Suprapubic skin (tissue), 4 donors: ENCODE measurements at places on chromosomes 13 and 19. TPM values are rescaled to one million over a fixed set of nuclear protein-coding genes. Genes with fewer than 3 reads are reported as not detected.

- peaks cover 34% of the 10 kb centered on the region for H3K36me3 ChIP-seq
- no peak overlapping the region for H3K4me3 ChIP-seq
- H3K27me3 ChIP-seq: peaks cover 3% of the 10 kb centered on the region
Observed at GRCh38 chr19:50280074-50280473, 49.1 kb downstream of the KCNC3 start.

DNA sequence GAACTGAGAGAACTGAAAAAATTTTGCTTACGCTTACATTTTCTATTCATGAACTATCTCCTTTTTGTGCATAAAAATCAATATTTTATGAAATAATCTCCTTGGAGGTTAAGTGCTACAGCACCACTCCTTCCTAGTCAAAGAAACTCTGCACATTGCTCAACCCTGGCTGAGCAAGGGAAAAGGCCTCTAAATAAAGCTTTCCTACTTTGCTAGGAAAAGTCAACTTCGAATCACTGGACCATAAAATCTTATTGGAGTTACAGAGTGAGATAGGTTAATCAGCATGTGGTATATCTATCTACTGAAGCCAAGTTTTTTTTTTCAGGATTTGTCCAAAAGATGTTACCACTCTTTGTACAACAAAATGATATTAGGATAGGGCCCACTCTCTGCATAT, 57.5 kb upstream of the HMGB1 start:
- no peaks in the 10 kb centered on the region for H3K36me3 ChIP-seq
- H3K27ac ChIP-seq: no peak overlapping the region
- no peaks in the 10 kb centered on the region for H3K27me3 ChIP-seq
- no peak for DNase-seq
- H3K4me1 ChIP-seq: no peaks in the 10 kb centered on the region

GRCh38 chr19:15562861-15563260, 52.2 kb upstream of the CYP4F8 start:
- H3K36me3 ChIP-seq: no peaks in the 10 kb centered on the region
- H3K4me1 ChIP-seq: peaks cover 8% of the 10 kb centered on the region
- no peak overlapping the region for H3K27ac ChIP-seq
- no peak for DNase-seq
- no peak overlapping the region for H3K4me3 ChIP-seq

The FXYD1 gene
- total RNA-seq: 10.9 TPM

- no peaks in the 10 kb centered on the region for H3K36me3 ChIP-seq
- no peaks in the 10 kb centered on the region for H3K27me3 ChIP-seq
- no peaks in the 10 kb centered on the region for H3K4me1 ChIP-seq
- DNase-seq: no peak
Observed at GRCh38 chr13:39954476-39954875, 299.0 kb downstream of the COG6 start.

DNA sequence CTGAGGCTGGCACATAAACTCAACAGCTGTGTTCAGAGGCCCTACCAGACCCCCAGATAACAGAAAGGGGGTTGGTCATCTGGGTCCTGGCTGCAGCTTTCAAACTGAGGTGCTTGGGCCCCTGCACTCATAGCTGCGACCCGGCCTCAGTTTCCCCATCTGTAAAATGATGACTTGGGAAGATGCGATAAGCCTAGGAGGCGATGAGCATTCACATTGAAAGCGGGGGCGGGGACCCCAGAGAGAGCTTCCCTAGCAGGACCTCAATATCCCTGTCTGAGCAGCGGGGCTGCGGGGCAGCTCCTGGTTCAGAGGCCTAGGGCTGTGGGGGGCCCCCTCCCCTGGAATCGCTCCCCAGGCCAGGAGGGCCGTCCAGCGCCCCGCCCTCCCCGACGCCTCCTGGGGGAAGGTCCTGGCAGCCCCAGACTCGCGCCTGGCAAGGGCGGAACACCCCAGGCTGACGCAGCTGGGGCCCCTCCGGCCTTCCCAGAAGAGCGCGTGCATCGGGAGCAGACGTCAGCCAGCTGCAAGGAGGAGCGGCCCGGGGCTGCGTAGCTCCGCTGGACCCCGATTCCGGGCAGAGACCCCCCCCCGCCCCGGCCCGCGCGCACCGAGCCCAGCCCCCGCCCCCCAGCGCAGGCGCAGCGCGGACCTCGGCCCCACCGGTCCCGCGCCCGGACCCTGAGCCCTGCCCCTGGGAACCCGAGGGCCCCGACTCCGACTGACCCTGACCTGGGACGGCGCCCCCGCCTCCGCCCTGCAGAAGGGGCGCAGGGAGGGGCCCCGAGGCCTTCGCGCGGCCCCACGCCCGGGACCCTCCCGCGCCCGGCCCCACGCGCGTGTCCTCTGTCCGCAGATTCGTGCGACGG, 3.5 kb downstream of the FSTL3 start:
- peak overlapping the region; percentile 98 for H3K27ac ChIP-seq
- DNase-seq: peak; percentile 86
- no peaks in the 10 kb centered on the region for H3K36me3 ChIP-seq
- H3K4me3 ChIP-seq: peak overlapping the region; percentile 93
- peaks cover 4% of the 10 kb centered on the region for H3K27me3 ChIP-seq

GRCh38 chr13:48783181-48783630, 129.5 kb downstream of the CYSLTR2 start:
- H3K27ac ChIP-seq: no peak overlapping the region
- H3K27me3 ChIP-seq: no peaks in the 10 kb centered on the region
- DNase-seq: peak; percentile 89
- no peak overlapping the region for H3K4me3 ChIP-seq
- no peaks in the 10 kb centered on the region for H3K36me3 ChIP-seq

The ZNF625 gene
- 4.5 TPM for total RNA-seq

DNA sequence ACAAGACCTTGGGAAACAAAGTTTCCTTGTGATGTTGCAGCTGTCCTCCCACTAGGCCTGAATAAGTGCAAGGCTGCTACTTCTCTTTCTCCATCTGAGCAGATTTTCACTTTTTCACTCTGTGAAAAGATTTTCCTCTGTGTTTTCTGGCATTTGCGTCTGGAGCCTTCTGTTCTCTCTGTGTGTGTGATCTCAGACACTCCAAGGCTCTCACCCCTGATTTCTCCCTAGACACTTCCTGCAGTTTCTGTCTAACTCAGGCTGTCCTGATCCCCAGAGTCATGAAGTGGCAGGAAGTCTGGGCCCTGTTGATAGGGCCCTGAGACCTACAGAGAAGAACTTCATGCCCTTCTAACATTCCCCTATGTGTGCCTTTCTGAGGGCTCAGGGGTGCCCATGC, 37.2 kb downstream of the SIGLEC7 start:
- H3K4me3 ChIP-seq: no peak overlapping the region
- no peak overlapping the region for H3K27ac ChIP-seq
- no peaks in the 10 kb centered on the region for H3K36me3 ChIP-seq
- no peak for DNase-seq

DNA sequence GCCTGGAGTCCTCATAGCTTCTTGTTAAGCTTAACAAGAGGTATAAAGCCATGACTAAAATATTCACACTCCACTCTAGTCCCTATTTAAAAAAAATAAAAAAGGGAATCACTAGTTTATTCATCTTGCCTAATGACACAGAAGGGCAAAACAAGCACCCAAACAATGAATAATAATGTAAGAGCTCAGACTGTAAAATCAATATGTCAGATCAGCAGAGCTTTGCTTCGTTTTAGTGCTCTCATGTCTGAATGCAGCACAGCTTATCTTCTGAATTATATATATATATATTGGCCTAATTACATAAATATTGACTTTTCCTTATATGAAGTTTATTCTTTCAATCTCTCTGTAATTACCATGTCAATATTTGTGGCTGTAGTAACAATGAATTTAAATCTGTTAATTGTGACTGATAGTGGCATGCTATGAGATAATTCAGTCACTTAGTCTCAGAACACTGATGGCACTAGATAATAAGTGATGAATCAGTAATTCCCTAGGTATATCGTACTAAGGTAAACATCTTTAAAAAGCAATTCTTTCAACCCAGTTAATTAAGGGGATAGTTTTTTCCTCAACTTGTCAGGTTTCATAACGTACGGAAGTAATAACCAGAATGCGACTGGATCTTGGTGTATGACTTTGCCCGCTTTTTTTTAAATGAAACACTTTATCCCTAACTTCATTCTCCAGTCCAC, 361.9 kb upstream of the GPC6 start:
- no peaks in the 10 kb centered on the region for H3K4me1 ChIP-seq
- H3K27me3 ChIP-seq: no peaks in the 10 kb centered on the region
- H3K4me3 ChIP-seq: no peak overlapping the region
- no peak for DNase-seq
- H3K27ac ChIP-seq: no peak overlapping the region

- H3K4me1 ChIP-seq: no peaks in the 10 kb centered on the region
- H3K36me3 ChIP-seq: no peaks in the 10 kb centered on the region
- DNase-seq: no peak
- H3K27me3 ChIP-seq: no peaks in the 10 kb centered on the region
- no peak overlapping the region for H3K27ac ChIP-seq
Observed at GRCh38 chr13:99469041-99469440, 32.2 kb upstream of the TM9SF2 start.

GRCh38 chr13:32150794-32151193, 119.2 kb downstream of the FRY start:
- H3K36me3 ChIP-seq: no peaks in the 10 kb centered on the region
- H3K27ac ChIP-seq: peak overlapping the region; percentile 50
- no peak for DNase-seq
- H3K4me3 ChIP-seq: no peak overlapping the region

The ATP4A gene
- total RNA-seq: not detected

The FCHO1 gene
- 37.7 TPM for total RNA-seq

The CYP4F8 gene
- 15.1 TPM for total RNA-seq

GRCh38 chr13:98856983-98857382, 104.5 kb upstream of the SLC15A1 start:
- H3K27ac ChIP-seq: peak overlapping the region; percentile 65
- no peaks in the 10 kb centered on the region for H3K27me3 ChIP-seq
- H3K4me1 ChIP-seq: peaks cover 12% of the 10 kb centered on the region
- no peak for DNase-seq
- peaks cover 62% of the 10 kb centered on the region for H3K36me3 ChIP-seq
